ENCODE measurements at places on chromosomes 3 and 15. TPM values are rescaled to one million over a fixed set of nuclear protein-coding genes. Genes with fewer than 3 reads are reported as not detected.

GRCh38 chr3:77718311-77718710 lies 678.4 kb downstream of the ROBO2 start:
- DNase-seq: no peak

- no peak for DNase-seq
Observed at GRCh38 chr15:55319537-55320237, 665 bp downstream of the PIGB start.

DNA sequence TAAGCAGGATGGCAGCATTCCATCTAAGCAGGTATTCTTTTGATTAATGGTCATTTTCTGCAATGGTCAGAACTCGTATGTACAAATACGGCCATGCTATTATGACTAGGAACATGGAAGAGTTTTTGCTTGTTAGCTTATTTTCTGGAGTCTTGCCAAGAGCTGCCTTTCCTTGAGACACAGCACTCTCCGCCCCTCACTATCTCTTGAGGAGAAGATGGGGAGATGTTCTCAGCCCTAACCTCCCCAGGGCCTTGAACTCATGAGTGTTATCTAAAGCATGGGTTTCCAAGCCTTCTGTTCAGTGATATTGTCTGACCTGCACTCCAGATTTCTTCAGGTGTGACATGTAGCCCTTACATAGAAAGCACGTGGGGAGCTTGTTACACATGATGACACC lies 65.9 kb upstream of the ACTC1 start:
- no peak for DNase-seq

DNA sequence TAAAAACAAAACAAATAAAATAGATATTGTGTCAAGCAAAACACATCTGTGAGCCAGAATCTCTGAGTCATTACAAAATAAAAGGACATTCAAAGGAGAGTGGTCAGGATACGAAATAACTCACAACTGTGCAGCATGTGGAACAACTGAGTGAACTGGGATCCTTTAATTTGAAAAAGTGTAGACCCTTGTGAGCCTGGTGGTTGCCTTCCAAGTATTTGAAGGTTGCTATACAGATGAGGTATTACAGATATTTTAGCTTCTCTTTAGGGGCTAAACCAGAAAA lies 26.7 kb downstream of the KCNMB2 start:
- DNase-seq: no peak

DNA sequence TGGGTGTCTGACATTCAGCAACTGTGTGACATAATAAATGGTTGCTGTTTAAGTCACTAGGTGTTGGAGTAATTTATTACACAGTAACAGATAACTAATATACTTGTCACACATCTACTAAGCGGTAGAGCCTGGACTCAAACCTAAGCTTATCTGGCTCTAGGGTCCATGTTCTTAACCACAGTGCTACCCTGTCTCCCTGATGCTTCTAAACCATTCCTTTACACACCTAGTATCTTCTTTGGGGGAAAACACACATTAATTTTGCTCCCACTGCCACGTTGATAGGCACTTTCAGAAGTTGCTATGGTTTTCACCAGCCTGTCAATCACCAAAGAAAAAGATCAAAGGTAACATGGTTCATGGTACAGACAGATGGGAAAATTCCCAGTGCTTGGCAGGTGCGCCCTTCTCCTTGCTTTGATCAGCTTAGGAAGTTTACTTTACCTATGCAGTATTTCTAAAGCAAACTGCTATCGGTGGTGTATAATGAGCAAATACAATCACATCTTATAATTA lies 150.8 kb downstream of the PDZRN3 start:
- DNase-seq: no peak

DNA sequence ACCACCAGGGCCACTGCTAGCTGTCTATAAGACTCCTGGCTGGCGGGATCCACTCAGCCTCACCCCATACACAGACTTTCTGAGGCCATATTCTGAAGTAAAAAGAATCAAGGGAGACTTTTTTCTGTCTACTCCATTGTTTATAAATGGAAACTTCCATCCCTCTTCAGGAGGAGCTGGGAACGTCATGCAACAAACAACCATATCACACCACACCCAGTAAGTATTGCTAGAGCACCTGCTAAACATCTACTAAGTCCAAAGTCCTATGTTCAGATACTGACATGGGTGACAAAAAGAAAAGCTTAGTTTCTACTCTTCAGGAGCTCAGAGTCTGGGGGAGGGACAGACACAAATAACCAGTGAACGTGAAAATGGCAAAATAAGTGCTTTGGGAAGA lies 324.8 kb upstream of the ONECUT1 start:
- DNase-seq: no peak

- DNase-seq: no peak
Observed at GRCh38 chr15:84638103-84638502, 16.0 kb downstream of the WDR73 start.

DNA sequence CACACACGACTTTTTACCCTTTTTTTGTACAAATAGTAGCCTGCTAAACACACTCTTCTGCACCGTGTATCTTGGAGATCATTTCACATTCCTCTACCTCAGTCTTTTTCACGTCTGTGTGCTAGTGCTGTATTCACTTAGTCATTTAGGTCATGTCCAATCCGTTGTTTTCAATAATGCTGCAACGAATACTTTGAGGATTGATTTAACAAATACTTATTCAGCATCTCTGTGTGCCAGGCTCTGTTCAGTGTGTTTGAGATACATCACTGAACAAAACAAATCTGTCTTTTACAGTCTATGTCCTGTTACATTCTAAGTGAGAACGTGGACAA lies 882 bp downstream of the JMJD7 start:
- no peak for DNase-seq

DNA sequence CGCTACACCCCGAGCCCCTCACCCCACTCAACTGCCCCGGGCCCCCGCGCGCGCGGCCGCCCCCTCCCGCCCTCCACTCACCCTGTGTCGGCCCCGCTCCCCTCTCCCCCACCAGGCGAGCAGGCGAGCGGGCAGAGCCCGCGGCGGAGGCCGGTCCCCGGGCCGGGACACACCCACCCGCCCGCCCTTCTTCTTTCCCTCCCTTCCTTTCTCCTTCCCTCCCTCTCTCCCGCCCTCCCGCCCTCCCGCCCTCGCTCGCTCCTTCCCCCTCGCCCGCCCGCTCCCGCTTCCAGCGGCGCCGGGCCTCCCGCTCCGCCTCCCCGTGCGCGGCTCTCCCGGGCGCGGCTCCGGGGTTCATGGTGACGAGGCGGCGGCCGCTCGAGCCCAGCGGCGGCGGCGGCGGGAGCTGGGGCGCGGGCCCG lies at the start of gene CTDSPL:
CTDSPL (plus strand) TSS at position 261 of the 422 bp plus-strand sequence. CDS start 320 bp downstream, outside the sequence.
- no peak for DNase-seq

DNA sequence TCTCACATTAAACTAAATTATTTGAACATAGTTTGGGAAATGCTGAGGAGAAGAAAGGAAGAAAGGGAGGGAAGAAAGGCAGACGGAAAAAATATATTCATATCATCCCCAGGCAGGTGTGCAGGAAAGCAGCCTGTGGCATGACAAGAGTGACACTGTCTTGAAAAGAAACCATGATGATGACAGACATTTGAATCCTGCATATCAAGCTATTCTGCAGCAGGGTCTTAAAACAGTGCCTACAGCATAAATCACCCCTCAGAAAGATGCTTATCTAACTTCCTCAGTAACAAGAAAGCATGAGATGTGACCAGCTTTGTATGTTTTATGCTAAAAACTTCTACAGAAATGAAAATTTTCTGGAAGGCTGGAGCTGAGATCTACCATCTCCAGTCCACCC lies 144.5 kb upstream of the GRM7 start:
- DNase-seq: no peak

- no peak for DNase-seq
Observed at GRCh38 chr15:25691544-25692430, 171.3 kb downstream of the ATP10A start.

- no peak for DNase-seq
Observed at GRCh38 chr3:126343649-126344035, 13.6 kb downstream of the KLF15 start.

- no peak for DNase-seq
Observed at GRCh38 chr3:152243301-152243711, 25.4 kb upstream of the MBNL1 start.

GRCh38 chr15:35495080-35495479 lies 50.9 kb downstream of the DPH6 start:
- no peak for DNase-seq

The PARP15 gene
- 4.0 TPM for total RNA-seq

The EPHA3 gene
- total RNA-seq: 10.2 TPM

The CLDN11 gene
- total RNA-seq: 2.7 TPM

The WDR76 gene
- 3.8 TPM for total RNA-seq

The STAB1 gene
- total RNA-seq: 249 TPM

The PRRT3 gene
- total RNA-seq: 5.8 TPM

The FAM107A gene
- total RNA-seq: 63.6 TPM
